ENCODE measurements at places on chromosomes 7 and 10. TPM values are rescaled to one million over a fixed set of nuclear protein-coding genes. Genes with fewer than 3 reads are reported as not detected.
A peak's percentile ranks its signal among the peaks of the same experiment; 100 is the strongest.

- DNase-seq, result peak; percentile 45
Measured at GRCh38 chr10:124802313-124802675, 675 bp downstream of the ABRAXAS2 start.

- no peak for DNase-seq
Measured at GRCh38 chr10:77583527-77583926, 54.1 kb downstream of the KCNMA1 start.

- peak; percentile 46 for DNase-seq
Measured at GRCh38 chr10:113616244-113617074, 47.4 kb downstream of the NRAP start.

DNA sequence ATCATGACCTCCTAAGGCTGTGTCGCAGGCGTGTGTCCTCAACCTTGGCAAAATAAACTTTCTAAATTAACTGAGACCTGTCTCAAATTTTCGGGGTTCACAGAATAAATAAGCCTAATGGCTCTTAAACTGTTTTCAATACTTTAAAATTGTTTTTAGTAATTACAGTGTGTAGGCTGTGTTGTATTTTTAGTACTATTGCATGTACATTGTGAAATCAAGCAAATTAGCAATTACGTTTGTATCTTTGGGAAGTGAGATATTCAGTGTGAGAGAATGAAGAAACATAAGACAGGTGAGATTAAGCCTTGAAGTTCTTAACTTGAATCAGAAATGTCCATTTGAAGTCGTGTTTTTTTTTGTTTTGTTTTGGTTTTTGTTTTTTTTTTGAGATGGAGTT lies 4.8 kb upstream of the AKR1B10 start:
- DNase-seq, result no peak

DNA sequence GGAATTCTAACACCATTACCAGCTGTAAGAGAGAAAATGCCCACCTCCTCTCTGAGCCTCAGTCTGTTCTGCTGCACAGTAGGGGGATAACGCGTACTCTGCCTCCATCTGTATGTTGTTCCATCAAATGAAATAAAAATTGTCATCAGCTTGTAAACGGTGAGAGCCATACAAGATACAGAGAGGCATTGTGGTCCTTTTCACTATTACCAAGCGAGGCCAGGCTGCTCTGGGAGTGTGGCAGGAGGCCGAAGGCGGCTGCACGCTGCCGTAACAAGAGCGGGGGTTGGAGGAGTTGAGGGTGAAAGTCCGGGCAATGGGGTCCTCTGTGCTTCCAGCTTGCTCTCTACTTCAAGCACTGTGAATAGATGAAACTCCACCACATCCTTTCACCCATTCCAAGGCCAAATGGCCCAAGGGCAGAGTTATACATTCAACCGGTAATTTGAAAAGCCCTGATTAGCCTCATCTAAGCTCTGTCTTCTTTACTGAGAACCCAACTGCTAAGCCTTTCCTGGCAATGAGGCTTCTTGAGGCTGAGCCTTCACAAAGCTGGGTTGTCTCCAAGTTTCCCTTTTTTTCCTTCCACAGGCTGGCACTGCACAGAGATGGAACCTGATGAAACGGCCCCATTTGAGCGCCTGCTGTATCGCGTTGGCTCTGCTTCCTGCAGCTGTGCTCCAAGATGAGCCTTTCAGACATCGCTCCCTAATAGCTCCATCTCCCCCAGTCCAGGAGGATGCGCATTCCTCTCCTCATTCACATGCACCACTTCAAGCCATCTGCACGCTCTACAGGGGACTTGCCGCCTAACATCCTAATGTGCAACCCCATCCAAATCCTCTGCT lies 47.2 kb downstream of the PYROXD2 start:
- no peak for DNase-seq

DNA sequence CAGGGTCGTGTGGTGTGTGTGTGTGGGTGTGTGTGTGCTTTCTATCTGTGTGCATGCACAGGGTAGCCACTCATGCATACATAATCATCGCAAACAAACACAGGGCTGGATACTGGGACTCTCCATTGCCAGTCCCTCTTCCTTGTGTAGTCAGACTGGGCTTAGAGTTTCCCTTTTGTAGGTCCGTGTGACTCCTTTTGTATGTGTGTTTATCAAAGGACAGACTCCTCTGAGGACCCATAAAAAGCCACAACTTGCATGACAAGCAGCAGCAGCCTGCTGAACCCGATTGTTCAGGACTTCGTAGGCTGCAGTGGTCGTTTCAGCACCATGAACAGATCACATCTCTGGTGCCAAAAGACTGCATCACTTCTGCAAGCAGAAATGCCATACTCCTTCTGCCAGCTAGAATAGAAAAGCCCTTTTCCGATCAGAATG lies 895 bp downstream of the VSTM2A start:
- peak; percentile 42 for DNase-seq

DNA sequence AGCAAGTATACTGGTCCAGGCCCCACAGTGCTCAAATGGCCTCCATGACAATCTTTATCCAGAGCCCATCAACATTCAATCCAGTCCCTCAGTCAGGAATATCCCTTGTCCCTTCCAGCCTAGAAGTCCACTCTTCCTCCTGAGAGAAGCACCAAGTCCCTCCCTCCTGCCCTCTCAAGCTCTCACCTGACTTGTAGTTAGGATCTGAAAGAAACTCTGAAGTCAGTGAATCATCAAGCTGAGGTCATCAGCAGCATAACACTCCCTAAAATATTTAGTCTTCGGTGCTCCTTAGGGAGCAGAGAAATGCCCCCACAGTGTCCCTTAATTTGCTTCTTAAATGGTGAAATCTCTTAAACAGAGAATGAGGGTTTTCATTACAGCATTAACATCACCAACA lies 31.0 kb downstream of the GRM8 start:
- no peak for DNase-seq

Gene CHRM2
- 5.2 TPM for total RNA-seq

Gene ANKRD61
- not detected for total RNA-seq

- no peak for DNase-seq
Measured at GRCh38 chr7:8435590-8436545, 2.5 kb downstream of the NXPH1 start.

DNA sequence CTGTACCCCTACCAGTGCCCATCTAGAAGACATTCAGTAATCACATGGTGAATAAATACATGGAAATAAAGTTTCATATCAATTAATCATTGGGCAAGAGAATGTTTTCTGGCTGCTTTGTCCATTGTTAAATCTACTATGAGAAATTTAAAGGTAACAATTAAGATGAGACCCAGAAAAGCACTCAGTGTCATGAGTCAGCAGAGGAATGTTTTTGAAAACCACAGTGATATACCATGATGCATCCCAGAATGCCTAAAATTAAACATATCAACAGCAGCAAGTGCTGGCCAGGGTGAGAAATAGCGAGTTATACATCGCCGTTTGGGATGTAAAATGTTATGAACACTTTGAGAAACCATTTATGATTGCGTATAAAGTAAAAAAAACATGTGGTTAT lies 825.3 kb upstream of the C7orf33 start:
- DNase-seq, result peak; percentile 0

GRCh38 chr7:1511444-1512422 lies 7.5 kb upstream of the INTS1 start:
- no peak for DNase-seq

- DNase-seq, result no peak
Measured at GRCh38 chr7:37820708-37821468, 27.5 kb upstream of the NME8 start.

- no peak for DNase-seq
Measured at GRCh38 chr7:26470691-26471090, 179.0 kb downstream of the SNX10 start.

DNA sequence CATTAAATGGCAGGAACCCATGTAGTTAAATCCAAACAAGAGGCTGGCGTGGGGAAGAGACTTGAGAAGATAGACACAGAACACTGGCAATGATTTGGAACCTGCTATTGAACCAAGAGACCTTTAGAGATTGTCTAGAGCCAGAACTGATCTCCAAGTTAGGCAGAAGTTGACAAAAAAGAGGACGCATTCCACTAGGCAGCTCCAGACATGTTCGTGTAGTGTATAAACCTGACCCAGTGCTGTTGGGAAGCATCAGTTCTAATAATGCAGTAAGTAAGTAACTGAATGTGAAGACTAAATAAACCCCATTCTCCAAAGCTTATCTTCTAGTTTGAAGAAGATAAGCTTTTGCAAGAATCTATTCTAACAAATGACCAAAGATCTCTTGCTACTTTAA lies 50.8 kb downstream of the AP3M1 start:
- no peak for DNase-seq

DNA sequence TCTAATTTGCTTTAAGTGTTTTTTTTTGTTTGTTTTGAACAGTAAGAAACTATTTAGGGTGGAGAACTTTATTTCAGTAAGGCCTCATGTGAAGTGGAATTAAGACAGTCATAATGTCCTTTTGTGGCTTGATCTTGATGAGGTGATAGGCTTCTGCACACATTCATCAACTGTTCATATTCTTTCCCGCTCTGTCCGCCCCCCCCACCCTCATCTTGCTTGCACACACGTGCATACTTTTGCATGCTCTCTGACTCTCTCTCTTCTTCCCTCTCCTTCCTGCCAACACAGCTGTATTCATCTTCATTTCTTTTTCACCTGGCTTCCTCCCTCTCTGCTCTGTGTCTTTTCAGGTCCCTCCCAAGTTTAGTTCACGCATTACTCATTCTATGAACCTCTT lies 429.6 kb downstream of the AUTS2 start:
- DNase-seq, result no peak

DNA sequence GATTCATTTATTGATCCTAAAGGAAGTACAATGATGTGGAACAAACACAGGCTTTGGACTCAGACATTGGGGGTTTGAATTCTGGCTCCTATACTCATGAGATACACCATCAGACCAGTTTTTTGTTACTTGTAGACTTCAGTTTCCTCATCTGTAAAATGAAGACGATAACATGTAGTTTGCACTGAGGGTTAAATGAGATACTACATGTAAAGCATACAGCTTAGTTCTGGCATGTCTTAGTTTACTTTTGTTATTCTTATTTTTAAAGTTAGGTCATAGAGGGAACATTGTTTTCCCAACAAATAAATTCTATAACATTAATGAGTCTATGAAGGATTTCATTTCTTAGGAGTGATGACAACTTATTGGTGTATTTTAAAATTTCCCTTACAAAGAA lies 183.5 kb upstream of the FAM3C start:
- DNase-seq, result no peak

Gene EZH2
- total RNA-seq, result 6.1 TPM

DNA sequence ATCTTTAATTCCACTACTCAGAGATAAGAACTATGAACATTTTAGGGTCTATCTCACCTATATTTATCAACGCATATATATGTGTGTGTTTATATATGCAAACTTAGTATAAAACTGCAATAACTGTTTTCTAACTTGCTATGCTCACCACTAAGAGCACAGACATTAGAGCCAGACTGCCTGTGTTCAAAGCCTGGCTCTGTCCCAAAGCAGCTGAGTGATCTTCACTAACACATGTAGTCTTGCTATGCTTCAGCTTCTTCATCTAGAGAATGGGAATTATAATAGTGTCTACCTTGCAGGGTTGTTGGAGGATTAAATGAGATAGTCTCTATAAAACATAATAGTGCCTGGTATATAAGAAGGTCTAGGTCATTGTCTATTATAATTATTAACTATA lies 165.5 kb downstream of the MAGI2 start:
- DNase-seq, result peak; percentile 65

DNA sequence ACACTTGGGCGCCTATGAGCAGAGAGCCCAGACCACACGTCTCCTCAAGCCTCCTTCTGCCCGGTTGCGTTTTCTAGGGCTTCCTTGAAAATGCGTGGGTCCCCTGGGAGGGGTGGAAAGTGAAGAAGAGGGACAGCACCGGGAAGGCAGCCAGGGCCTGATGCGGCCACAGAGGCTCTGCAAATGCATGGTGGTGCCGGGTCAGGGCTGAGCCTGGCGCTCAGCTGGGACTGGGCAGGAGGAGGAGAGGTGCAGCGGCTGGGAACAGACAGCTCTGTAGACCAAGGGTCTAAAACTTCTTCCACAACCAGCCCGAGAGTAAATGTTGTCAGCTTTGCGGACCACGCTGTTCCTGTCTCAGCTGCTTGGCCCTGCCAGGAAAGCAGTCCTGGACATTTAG lies 1.6 kb downstream of the DPYSL4 start:
- peak; percentile 14 for DNase-seq
